ENCODE measurements at places on chromosomes 5 and 9. TPM values are rescaled to one million over a fixed set of nuclear protein-coding genes. Genes with fewer than 3 reads are reported as not detected.

PCDHGB7 gene
- total RNA-seq = 17.9 TPM

- no peak for DNase-seq
Observed at GRCh38 chr5:85263125-85263524, 878.4 kb upstream of the EDIL3 start.

NRG2 gene
- 0.89 TPM for total RNA-seq

DNA sequence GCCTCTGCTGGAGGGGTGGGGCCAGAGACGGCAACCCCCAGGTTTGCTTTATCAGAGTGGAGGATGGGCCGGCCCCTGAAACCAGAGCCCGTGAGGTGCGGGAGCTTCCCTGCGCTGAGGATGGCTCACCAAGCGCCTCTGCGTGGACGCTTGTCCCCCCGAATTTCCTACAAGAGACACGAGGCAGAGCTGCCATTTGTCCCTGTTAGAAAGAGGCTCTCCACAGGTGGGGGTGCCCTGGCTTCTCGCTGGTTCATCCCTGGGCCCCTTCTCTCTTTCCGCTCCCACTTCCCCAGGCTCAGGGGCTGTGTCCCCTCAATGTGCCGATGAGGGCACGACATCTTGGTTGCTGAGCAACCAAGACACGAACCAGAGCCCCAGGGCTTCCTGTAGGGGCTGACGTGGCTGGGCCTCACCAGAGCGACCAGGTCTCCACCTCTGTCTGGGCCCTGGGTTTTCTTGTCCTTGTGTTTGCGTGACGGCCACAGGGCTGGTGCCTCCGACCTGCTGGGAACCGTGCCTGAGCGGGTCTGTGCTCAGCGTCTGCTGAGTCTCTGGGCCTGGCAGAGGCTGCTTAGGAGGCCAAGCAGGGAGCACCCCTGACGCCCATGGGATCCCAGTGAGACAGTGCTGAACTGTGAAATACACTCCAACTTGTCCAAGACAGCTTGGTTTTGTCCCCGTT lies 119.6 kb upstream of the COL5A1 start:
- no peak for DNase-seq
